Amniotic stem cell (primary cell): ENCODE measurements at places on chromosomes 1 and 21.

DNA sequence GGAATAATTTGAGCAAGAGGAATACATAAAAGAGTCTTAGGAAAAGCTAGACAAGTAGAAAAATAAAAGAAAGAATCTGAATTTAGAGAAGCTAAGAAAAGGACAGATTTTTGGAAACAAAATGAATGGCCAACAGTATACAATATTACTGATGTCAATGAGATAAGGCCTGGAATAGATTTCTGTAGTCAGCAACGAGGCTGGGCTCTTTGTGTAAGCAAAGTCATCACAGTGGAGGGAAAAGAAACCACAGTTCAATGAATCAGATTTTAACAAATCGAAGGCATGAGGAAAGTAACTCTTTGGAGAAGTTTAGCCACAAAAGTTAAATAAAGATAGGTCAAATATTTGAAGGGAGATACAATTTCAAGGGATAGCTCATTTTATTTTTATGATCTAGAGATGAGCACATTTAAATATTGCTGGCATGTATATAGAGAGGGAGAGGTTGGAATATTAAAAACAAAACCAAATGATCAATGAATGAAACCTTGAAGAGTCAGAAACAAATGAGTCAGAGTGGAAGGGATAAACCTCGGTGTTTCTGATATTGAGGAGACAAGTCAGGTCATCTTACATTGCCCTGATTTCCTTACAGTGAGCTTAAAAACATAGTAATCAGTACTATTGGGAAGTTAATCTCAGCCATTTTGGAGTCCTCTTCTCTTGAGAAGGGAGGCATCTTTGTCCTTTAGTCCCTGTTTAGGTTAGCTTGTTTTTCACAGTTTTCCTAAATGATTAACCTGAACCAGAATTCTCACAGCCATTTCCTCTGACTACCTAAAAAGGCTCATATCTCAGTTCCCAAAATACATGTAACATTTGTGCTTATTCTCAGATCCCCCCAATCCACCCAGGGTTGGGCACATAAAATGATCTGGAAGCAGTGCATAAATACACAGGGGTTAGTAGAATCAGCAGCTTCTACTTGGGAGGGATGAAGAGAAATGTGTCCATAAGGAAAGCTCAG, 620.0 kb upstream of the B3GALT2 start:
- no peak for DNase-seq

DNA sequence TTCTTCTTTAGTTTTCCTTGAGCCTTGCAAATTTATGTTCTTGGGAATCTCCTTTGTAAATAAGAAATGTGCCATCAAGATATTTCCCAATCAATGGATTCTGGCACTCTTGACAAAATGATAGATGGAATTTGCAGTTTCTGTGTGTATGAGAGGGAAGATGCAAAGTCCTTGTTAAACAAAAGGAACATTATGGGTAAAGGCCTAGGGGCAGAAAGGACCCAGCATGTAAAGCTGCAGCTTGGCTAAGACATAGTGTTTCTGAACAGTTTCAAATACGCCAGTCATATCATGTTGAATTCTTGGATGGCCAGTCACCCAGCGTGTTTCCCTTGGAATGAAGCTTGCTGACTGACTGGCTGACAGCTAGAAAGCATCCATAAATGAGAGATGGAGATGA, 210.8 kb downstream of the NFIA start:
- no peak for DNase-seq

DNA sequence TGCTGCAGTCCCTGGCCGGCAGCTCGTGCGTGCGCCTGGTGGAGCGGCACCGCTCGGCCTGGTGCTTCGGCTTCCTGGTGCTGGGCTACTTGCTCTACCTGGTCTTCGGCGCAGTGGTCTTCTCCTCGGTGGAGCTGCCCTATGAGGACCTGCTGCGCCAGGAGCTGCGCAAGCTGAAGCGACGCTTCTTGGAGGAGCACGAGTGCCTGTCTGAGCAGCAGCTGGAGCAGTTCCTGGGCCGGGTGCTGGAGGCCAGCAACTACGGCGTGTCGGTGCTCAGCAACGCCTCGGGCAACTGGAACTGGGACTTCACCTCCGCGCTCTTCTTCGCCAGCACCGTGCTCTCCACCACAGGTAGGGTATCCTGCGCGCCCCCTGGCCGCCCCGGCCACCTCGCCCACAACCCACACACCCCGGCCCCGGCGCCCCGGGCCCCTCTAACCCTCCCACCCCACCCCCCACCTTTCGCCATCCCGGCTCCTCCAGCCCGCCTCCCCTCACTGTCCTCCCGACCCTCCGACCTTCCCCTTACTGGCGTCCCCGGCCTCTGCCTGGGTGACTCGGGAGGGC, 352 bp downstream of the KCNK1 start:
- DNase-seq, result peak; percentile 43

DNA sequence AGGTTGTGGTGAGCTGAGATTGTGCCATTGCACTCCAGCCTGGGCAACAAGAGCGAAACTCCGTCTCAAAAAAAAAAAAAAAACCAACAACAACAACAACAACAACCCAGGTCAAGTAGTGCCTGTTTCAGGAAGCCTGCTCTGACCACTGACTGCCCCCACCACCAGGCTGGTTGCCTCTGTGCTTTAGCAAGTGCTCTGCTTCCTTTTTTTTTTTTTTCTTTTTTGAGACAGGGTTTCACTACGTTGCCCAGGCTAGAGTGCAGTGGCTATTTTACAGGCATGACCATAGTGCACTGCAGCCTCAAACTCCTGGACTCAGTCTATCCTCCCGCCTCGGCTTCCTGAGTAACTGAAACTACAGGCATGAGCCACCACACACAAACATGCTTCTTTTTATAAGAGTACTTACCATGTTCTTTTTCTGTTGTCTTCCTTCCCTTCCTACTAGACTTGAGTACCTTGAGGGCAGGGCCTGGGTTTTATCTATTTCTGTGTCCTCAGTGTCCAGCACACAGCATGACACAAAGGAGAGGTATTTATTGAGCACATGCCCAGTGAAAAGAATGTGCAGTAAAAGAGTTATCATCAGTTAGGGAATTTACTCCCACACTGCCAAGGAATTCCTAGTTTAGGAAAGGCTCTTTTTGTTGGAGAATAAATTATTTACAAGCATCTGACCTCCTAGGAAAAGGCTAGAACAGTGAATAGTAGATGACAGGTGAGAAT, 9.9 kb upstream of the COA7 start:
- no peak for DNase-seq

- no peak for DNase-seq
Measured at GRCh38 chr1:35185200-35185599, 7.7 kb downstream of the SFPQ start.

GRCh38 chr1:116261227-116261626, 111.8 kb upstream of the ATP1A1 start:
- DNase-seq, result no peak

- DNase-seq, result no peak
Measured at GRCh38 chr21:42475526-42476387, 20.3 kb downstream of the RSPH1 start.
